ENCODE measurements at places on chromosomes 16 and 17. TPM values are rescaled to one million over a fixed set of nuclear protein-coding genes. Genes with fewer than 3 reads are reported as not detected.

GRCh38 chr17:30922235-30923030 is 688 bp downstream of the ADAP2 start:
- H3K27ac ChIP-seq, result no peak overlapping the region
- no peaks in the 10 kb centered on the region for H3K36me3 ChIP-seq
- H3K4me3 ChIP-seq, result peak overlapping the region; percentile 63
- H3K4me1 ChIP-seq, result no peaks in the 10 kb centered on the region
- DNase-seq, result no peak

DNA sequence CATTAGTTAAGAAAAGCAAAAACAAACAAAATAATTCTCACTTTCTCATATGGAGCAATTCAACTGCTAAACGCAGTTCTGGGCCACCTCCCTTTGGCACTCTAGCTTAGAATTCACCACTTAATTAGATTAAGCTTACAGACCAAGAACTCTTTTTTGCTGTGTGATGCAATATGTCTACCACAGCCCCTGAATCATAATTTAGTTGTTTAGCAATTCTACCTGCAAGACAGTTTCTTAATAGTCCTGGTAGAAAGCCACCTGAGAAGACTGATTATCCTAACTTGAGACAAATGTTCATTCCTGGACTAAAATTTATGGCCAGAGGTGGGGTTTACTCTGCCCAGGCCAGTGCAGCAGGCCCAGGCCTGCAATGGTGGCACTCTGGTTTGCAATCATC is 205.9 kb downstream of the HS3ST3A1 start:
- H3K4me3 ChIP-seq, result no peak overlapping the region
- no peaks in the 10 kb centered on the region for H3K27me3 ChIP-seq
- H3K27ac ChIP-seq, result peak overlapping the region; percentile 50
- H3K4me1 ChIP-seq, result peaks cover 7% of the 10 kb centered on the region
- DNase-seq, result no peak

DNA sequence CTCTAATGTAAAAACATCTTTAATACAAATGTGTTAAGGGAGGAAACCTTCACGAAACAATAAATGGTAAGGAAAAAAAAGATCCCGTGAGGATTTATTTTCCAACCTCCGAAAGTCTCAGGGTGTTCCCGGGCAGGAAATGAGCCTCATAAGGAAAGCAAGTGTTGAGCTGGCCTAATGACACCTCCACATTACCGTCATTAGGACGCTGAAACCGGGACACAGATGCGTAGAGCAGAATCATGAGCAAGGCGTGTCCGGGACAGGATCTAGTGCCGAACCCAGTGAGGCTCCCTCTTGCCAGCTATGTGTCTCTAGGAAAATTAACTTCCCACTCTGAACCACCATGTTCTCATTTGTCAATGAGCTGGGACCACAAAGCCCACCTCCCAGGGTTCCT is 22.7 kb upstream of the CYTH1 start:
- H3K27me3 ChIP-seq, result no peaks in the 10 kb centered on the region
- no peak overlapping the region for H3K27ac ChIP-seq
- H3K36me3 ChIP-seq, result peaks cover 90% of the 10 kb centered on the region
- H3K4me1 ChIP-seq, result peaks cover 19% of the 10 kb centered on the region

GRCh38 chr16:27597361-27597760 is 47.4 kb downstream of the KATNIP start:
- H3K27ac ChIP-seq, result no peak overlapping the region
- DNase-seq, result no peak
- H3K4me3 ChIP-seq, result no peak overlapping the region
- H3K36me3 ChIP-seq, result peaks cover 2% of the 10 kb centered on the region

DNA sequence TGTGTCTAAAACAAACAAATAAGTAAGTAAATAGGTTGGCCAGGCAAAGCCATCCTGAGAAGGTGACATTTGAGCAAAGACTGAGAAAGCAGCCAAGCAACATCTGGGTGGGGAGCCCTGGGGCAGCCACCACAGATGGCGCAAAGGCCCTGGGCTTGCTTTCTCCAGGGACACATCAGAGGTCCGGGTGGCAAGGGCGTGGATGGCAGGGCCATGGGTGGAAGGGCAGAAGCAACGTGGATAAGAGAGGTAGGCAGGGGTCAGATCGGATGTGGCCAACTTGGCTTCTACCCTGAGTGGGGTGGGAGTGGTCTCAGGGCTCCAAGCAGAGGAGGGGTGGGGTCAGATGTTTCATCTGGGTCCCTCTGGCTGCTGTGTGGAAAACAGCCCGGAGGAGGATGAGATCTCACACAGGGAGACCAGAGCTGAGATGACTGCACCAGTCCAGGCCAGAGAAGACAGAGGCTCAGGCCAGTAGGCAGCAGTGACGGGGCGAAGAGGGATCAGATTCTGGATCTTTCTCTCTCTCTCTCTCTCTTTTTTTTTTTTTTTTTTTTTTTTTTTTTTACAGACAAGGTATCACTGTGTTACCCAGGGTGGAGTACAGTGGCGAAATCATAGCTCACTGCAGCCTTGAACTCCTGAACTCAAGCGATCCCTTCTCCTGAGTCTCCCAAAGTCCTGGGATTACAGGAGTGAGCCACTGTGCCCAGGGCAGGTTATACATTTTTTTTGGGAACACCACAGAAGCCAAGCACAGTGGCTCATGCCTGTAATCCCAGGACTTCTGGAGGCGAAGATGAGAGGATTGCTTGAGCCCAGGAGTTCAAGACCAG is 6.1 kb upstream of the SPN start:
- H3K4me1 ChIP-seq, result no peaks in the 10 kb centered on the region
- no peaks in the 10 kb centered on the region for H3K36me3 ChIP-seq
- no peak overlapping the region for H3K27ac ChIP-seq
- H3K4me3 ChIP-seq, result no peak overlapping the region
- DNase-seq, result no peak
- no peaks in the 10 kb centered on the region for H3K27me3 ChIP-seq

- DNase-seq, result no peak
- peaks cover 7% of the 10 kb centered on the region for H3K4me1 ChIP-seq
- no peak overlapping the region for H3K4me3 ChIP-seq
These were observed 36.8 kb downstream of the CPD start for GRCh38 chr17:30415491-30415890.

DNA sequence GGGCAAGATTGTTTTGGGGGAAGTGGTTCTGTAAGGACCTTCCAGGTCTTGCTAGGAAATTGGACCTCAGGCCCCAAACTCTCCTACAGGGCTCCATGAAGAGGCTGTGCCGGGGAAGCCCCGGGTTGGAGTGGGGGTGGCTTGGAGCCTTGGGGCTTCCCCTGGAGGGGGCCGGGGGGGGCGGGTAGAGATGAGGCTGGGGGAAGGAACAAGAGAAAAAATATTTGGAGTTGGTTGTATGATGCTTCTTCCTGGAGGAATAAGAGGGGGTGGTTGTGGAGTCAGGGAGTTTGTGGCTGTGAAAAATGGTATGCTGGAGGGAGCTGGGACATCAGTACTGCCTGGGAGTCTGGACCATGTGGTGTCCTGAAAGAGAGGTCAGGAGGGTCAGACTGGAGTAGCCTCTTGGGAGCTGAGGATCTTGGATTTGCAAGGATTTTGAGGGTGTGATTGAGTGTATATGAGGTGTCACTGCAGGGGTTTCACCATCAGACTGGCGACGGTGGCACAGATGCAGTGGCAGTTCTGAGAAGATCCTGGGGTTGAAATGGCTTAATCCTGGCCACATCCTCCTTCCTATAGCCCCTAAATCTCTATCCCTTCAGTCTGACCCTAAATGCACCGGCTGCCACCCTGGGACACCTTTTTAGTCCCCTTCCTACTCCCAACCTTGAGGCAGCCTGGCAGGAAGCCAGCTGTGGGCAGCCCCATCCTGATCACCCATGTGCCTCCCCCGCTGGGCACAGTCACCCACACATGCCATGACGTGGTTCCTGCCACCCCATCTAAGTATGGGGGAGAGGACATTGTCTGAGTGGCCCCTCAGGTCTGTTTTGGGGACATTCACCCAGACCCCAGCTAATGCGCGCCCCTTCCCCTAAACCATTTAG is 10.9 kb downstream of the RARA start:
- H3K4me3 ChIP-seq, result peak overlapping the region; percentile 100
- no peaks in the 10 kb centered on the region for H3K36me3 ChIP-seq
- H3K27me3 ChIP-seq, result no peaks in the 10 kb centered on the region

CCL4 gene
- total RNA-seq, result 6.4 TPM

DNA sequence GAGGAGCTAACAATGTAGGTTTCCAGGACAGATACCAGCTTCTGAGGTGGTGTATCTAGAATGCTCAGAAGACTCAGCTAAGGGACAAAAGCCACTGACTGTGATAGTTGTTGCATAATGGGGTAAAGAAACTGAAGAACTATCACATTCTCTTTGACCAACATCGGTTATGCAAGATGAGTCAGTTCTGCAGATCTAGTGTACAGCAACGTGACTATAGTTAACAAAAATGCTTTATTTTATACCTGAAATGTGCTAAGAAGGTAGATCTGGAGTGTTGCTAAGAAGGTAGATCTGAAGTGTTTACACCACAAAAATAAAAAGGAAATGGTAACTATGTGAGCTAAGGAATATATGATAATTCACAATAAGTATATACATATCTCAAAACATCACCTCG is 2.5 kb downstream of the KRTAP9-6 start:
- no peaks in the 10 kb centered on the region for H3K4me1 ChIP-seq
- no peaks in the 10 kb centered on the region for H3K27me3 ChIP-seq
- H3K36me3 ChIP-seq, result no peaks in the 10 kb centered on the region
- no peak overlapping the region for H3K27ac ChIP-seq

TBC1D3 gene
- total RNA-seq, result not detected

- DNase-seq, result no peak
- no peak overlapping the region for H3K4me3 ChIP-seq
- no peak overlapping the region for H3K27ac ChIP-seq
- no peaks in the 10 kb centered on the region for H3K36me3 ChIP-seq
- no peaks in the 10 kb centered on the region for H3K27me3 ChIP-seq
These were observed 43.3 kb downstream of the HAPSTR1 start for GRCh38 chr16:9134739-9135138.

DNA sequence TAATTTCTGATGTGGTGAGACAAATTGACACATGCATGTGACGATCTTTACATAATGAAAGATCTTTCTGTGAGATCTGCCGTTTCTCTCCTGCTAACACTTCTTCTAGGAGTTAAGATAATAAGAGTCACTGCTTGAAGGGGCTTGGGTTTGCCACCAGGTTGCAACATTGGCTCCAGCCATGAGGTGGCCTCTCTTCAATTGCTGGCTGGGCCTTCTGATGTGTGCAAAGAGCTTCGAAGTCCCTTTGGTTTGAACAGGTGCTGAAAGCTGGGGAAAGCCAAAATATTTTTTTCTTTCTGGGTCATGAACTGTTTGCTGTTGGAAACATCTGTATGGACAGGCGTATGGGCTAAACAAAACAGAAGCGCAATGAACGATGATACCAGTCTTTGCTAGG is 204.1 kb upstream of the SALL1 start:
- no peaks in the 10 kb centered on the region for H3K36me3 ChIP-seq
- no peaks in the 10 kb centered on the region for H3K27me3 ChIP-seq
- H3K4me1 ChIP-seq, result no peaks in the 10 kb centered on the region
- no peak overlapping the region for H3K4me3 ChIP-seq
- H3K27ac ChIP-seq, result no peak overlapping the region

GRCh38 chr16:68399456-68399855 is 48.9 kb downstream of the SMPD3 start:
- no peaks in the 10 kb centered on the region for H3K27me3 ChIP-seq
- H3K4me1 ChIP-seq, result no peaks in the 10 kb centered on the region
- DNase-seq, result no peak

KRTAP3-2 gene
- not detected for total RNA-seq

PIMREG gene
- total RNA-seq, result 1.6 TPM

DNA sequence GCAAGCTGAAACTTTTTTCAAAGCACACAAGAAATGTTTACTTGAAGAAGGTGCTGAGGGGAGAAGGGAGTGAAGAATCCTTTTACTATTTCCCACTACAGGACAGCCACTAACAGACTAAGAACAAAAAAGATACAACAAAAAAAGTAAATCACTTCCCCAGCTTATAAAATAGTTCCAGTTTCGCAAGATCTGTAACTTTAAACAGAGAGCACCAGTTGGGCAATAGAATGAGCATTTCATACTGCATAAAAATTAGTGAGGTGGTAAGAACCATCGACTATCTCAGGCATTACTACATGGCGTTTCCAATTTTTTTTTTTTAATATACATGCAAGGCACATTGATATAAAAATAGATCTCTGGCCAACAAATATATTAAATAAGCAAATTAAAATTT is 11.1 kb downstream of the CRYBA1 start:
- H3K4me3 ChIP-seq, result no peak overlapping the region
- H3K27ac ChIP-seq, result no peak overlapping the region
- DNase-seq, result no peak

RNF222 gene
- not detected for total RNA-seq

- H3K4me3 ChIP-seq, result no peak overlapping the region
- H3K36me3 ChIP-seq, result no peaks in the 10 kb centered on the region
- peak; percentile 66 for DNase-seq
- no peak overlapping the region for H3K27ac ChIP-seq
- H3K4me1 ChIP-seq, result no peaks in the 10 kb centered on the region
- H3K27me3 ChIP-seq, result no peaks in the 10 kb centered on the region
These were observed 2.9 kb downstream of the CTRL start for GRCh38 chr16:67928561-67929364.

FZD2 gene
- total RNA-seq, result 12.1 TPM

- H3K27ac ChIP-seq, result peak overlapping the region; percentile 93
- H3K4me3 ChIP-seq, result peak overlapping the region; percentile 88
- peak; percentile 61 for DNase-seq
- H3K4me1 ChIP-seq, result peaks cover 9% of the 10 kb centered on the region
- H3K36me3 ChIP-seq, result no peaks in the 10 kb centered on the region
These were observed 874 bp downstream of the CMTM3 start for GRCh38 chr16:66605177-66605978.

DNA sequence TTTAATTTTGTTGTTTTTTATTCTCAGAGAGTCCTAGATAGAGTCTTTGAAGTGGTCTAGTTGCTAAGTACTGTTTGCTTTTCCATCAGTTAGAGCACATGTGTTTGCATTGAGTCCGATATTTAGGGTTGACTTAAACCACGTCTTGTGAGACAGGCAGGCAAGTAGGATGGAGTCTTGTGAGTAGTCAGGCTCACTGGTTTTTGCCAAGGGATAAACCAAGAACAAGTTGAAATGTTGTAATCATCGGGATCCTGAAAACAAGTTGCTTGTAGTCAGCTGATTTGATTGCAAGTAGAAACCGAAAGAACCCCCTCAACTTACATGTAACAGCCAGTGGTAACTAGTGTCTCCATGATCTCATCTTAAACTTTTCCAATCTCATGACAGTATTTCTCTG is 17.2 kb downstream of the ATP6V0A1 start:
- peaks cover 98% of the 10 kb centered on the region for H3K36me3 ChIP-seq
- no peak overlapping the region for H3K4me3 ChIP-seq
- no peaks in the 10 kb centered on the region for H3K27me3 ChIP-seq
- no peak for DNase-seq
- H3K27ac ChIP-seq, result peak overlapping the region; percentile 53

All from left lung (tissue), 14 donors.